G401 (cell line): ENCODE measurements at places on chromosomes 2 and 18. TPM values are rescaled to one million over a fixed set of nuclear protein-coding genes. Genes with fewer than 3 reads are reported as not detected.

- DNase-seq = peak; percentile 6
Measured at GRCh38 chr18:25103468-25104155, 248.4 kb downstream of the ZNF521 start.

GRCh38 chr2:46983065-46983801 lies 67.6 kb upstream of the MCFD2 start:
- no peak for DNase-seq

NXPH2 gene
- not detected in 2 replicates for total RNA-seq

DNA sequence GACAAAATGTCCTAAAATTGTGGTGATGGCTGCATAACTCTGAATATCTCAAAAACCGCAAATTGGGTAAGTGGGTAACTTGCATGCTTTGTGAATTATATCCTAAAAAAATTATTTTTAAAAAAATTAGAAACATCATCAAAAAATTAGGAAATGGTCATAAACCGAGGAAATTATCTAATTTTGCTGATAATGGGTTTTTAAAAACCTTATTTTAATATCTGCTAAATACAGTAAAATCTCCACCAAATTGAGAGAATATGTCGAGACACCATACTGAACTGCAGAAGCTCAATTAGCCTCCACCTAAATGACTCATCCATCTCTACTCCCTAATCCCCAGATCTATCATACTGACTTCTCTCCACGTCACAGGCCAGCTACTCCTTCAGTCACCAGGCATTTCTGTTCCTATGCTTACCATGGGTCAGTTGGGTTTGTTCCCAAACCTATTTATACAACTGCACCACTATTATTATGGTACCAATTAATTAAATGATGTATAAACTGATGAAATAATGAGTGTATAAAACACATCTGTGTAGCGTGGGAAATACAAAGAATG lies 36.1 kb downstream of the SPIRE1 start:
- no peak for DNase-seq

- no peak for DNase-seq
Measured at GRCh38 chr2:164972216-164972615, 16.9 kb upstream of the SLC38A11 start.

- no peak for DNase-seq
Measured at GRCh38 chr2:128442891-128443302, 124.2 kb upstream of the HS6ST1 start.

GRCh38 chr18:11154368-11154989 lies 5.1 kb upstream of the PIEZO2 start:
- peak; percentile 3 for DNase-seq

- DNase-seq = no peak
Measured at GRCh38 chr2:182540252-182540651, 113.4 kb upstream of the PDE1A start.

DNA sequence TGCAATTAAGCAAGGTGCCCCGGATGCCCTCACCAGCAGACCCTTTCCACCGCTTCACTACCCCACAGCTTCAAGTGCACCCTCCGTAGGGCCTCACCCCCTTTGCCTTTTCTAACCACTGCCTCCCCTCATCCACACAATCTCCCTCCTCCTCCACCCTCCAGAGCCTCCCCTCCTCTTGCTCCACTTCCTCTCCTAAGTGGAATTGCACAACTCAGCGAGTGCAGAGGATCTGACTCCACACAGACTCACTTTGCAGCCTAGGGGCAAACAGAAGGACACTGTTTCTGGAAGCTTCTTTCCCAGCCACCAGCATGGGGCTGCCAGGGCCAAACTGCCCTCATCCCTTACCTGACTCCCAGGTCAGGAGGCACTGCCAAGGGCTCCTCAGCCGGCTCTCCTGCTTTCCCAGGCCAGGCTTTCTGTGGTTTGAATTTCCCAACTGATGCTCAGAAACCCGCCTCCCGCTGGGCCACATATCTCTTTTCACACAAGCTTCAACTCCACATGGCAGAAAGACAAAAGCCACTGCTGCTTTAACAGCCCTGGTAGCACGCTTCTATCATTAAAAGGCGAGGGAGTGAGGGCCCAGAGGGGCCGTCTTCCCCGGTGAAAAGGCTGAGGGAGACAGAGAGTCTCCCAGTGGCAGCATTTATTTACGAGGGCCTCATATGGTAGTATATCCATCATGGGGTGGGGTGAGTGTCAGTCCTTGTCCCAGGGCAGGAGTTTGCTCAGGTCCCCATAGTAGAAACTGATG lies 74.7 kb upstream of the MGAT4A start:
- DNase-seq = no peak

DNA sequence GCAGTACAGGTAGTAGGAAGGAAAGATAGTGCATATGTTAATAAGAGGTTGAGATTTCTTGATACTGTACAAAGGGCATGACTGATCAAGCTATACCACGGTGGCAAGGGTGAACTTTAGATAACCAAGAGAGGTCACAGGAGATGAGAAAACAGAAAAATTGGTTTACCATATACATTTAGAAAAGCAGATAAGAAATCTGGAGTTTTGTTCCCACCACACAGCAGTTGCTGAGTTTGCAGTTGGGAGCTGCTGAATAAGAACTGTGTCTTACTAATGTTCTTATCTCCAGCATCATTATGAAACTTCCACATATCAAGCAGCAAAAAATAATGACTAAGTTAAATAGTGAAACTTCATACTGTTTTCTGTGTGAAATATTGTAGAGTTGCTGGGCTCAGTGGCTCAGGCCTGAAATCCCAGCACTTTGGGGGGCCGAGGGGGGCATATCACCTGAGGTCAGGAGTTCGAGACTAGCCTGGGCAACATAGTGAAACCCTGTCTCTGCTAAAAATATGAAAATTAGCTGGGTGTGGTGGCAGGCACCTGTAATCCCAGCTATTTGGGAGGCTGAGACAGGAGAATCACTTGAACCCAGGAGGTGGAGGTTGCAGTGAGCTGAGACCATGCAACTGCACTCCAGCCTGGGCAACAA lies 12.0 kb upstream of the IMPACT start:
- no peak for DNase-seq

ARHGAP25 gene
- total RNA-seq = not detected in 2 replicates

DNA sequence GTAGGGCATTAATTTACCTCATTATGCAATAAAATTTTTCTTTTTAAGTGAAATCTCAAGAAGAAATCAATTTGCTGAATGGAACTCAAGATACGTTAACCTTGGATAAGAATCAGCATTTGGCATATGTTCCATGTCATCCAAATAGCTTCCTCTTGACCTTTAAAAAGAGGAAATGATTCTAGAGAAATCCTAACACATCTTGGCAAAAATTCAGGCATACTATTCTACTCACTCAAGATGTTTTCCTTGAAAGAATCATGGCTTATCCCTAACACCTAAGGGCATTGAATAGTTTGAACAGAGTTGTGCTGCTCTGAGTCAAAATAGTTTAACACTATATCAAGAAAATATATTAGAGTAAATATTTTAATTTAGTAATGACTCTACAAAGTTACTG lies 678.0 kb downstream of the EPHA4 start:
- DNase-seq = no peak

LINC00305 gene
- total RNA-seq = not detected in 2 replicates

GRCh38 chr2:219676586-219676985 lies 49.2 kb downstream of the SLC4A3 start:
- DNase-seq = no peak

CAPN13 gene
- total RNA-seq = not detected in 2 replicates

TUBB8B gene
- 5.3 and 9.8 TPM in 2 replicates for total RNA-seq

DNA sequence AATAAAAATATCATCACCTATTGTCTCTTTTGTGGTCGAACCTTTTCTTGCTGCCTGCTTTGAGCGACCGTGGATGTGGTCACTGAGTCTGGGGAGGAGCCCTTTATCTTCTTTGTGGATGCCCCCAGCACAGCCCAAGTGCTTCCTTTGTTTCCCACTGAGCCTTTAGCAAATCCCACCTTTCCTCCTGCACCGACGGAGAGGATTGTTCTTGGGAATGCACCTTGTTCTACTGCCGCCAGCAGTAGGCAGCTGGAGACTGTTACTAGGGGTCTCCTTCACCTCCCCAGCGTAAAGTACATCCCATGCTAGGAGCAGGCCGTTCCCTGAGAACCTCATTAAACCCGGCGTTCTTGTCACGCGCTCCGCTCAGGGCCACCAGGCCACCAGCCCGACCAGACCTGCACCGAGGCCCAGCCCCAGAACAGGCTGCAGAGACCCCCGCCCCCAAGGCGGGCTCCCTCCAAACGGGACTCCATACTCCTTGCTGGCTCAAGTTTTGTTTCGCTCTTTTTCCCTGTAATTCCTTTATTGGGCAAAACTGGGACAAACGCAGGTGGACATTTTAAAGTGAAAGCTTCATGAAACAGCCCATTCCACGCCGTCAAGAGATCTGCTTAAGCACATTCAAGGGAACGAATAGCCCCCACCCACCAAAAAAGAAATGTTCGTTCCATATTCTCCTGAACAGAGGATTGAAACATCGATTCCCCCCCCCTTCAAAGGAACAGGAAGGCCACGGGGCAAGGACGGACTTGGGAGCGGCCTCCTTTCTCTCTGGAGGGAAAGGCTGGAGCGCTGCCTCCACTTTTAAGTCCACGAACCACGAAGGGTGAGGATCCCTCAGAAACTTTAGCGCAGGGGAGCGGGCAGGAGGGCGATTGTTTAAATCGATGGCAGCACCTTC lies 1.1 kb upstream of the MAT2A start:
- peak; percentile 74 for DNase-seq

DNA sequence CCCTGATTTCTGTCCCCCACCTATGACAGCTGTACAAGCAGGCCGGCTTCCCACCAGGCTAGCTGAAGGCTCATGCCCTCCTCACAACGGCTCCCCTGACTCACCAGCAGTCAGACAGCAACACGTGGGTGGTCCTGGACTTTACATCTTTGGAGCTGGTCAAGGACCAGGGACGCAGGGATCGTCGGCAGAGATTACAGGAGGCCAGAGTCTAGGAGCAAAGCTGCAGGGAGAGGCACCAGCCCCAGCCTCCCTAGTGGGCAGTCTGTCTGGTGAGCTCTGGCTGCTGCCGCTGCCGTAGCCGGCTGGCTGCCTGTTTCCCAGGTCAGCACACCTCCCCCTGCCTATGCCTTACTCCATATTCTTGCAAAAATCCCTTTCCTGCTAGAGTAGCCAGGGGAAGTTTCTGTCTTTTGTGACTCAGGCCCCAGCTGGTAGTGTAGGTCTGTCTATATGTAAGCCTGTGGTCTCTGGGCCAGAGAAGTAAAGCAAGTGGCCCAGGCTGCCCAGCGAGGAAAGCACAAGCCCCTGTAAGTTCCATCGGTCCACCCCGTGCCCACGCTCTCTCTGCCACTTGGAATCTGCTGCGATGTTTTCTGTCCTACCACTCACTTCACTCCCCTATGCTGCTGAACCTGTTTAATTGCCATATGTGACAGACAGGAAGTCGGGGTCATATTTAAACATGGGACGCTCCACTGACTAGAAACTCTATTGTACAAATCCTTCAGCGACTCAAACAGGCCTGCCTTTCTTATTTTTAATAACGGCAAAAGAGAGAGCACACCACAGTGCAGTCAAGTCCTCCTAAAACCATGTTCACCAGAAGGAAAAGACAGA lies 2.4 kb upstream of the ARHGEF4 start:
- no peak for DNase-seq

SLC40A1 gene
- total RNA-seq = 0.92 and 5.4 TPM in 2 replicates

DTNB gene
- total RNA-seq = 10.4 and 21.2 TPM in 2 replicates

- DNase-seq = no peak
Measured at GRCh38 chr2:201366146-201366545, 9.0 kb upstream of the FLACC1 start.

DNA sequence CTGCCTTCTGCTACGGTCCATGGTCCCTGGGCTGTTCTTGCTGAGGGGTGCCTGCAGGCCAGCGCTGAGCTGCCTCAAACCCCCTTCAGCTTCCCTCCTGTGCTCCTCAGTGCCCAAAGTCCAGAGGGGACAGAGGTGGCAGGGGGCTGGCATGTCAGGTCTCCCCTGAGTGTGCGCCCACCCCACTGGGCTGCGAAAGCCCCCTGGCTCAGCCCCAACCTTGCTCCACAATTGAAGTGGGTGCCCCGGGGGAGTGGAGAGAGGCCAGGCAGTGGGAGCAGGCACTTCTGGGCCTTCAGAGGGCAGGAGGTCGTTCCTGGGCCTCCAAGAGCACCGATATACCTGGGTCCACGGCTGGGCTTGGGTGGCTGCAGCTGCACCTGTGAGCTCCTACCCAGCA lies 548.7 kb upstream of the FAM98A start:
- no peak for DNase-seq

DNA sequence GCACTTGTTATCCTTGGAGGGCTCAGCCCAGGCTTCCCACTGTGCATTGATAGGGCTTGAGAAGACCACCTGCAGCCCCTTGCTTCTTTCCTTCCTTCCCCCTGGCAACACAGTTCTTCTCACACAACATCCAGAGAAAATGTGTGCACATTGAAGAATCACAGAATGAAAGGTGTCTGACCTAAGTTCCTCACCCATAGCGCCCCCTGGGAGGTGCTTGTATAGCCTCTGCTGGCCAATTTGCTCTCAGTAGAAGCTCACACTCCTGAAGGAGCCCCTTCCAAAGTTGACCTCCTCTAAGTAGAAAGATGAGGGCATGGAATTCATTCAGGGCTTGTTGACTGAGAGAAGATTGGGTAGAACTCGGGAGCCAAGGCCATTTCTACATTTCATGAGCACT lies 758.4 kb upstream of the KLHL29 start:
- DNase-seq = no peak

GRCh38 chr2:37984589-37984988 lies 59.5 kb downstream of the RMDN2 start:
- no peak for DNase-seq
